ENCODE measurements at places on chromosomes 1 and 21.
A peak's percentile ranks its signal among the peaks of the same experiment; 100 is the strongest.

DNA sequence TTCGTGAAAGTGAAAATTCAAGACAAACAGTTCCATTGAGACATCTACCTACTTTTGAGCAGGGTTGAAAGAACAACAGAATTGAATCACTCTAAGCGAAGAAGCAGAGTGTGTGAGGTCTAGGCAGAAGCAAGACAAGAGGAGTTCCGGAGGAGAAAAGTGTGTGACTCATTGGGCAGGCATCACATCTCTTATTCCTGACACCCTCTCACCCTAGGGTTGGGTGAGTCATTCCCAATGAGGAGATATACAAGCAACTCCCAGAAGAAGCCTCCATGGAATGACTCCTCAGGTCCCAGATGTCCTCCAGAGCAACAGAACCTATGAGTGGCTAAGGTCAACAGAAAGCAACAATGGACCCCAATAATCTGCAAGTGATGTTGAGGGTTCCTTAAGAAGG, 138.1 kb downstream of the TPR start:
- DNase-seq = peak; percentile 27

DNA sequence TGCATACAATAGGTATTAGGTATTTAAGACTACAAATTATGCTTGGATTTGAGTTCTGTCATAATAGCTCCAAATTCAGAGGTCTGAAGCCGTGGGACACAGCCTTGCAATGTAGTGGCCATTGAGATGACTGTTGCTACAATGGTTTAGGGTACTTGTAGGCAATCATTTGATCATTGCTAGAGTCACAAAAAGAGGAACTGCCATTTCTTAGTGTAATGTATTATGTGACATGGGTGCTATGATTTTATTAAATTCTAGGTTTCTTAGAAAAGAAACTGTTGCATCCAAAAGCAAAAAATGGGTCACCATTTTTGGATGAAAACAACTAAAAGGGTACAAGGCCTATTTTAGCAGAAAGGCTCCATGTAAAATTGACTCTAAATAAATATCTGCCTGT, 129.9 kb upstream of the ZNF644 start:
- DNase-seq = no peak

DNA sequence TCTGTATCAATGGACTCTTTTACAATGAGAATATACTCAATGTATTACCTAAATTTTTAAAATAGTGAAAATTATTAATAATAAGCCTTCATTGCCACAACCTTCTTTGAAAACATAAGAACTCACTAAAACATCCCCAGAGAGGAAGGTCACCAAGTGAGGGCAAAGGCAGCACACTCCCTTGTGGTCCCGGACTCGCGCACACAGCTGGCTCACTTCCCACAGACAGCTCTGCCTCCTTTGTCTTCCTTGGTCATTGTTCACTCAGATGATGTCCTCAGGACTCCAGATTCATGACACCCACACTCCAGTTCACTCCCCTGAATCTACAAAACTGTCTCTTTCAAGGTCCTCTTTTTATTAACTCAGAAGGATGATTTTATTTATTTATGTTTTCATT, 19.2 kb upstream of the UBR4 start:
- no peak for DNase-seq

DNA sequence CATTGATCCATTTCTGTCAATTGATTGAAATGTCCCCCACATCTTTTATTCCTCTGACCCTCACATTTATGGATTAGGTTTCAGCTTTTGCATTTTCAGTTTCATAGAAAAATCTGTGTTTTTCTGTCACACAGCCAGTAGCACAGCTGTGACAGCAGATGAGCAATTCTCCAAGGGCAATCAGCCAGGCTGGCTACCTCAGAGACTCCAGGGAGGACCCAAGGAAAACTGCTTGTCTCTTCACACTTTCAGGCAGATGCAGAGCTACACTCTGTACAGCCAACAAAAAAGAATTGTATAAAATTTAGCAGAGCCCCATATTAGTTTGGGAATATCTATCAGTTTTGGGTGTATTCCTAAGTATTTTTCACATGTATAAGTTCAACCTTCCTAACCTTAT, 257.2 kb downstream of the LRRC7 start:
- no peak for DNase-seq

DNA sequence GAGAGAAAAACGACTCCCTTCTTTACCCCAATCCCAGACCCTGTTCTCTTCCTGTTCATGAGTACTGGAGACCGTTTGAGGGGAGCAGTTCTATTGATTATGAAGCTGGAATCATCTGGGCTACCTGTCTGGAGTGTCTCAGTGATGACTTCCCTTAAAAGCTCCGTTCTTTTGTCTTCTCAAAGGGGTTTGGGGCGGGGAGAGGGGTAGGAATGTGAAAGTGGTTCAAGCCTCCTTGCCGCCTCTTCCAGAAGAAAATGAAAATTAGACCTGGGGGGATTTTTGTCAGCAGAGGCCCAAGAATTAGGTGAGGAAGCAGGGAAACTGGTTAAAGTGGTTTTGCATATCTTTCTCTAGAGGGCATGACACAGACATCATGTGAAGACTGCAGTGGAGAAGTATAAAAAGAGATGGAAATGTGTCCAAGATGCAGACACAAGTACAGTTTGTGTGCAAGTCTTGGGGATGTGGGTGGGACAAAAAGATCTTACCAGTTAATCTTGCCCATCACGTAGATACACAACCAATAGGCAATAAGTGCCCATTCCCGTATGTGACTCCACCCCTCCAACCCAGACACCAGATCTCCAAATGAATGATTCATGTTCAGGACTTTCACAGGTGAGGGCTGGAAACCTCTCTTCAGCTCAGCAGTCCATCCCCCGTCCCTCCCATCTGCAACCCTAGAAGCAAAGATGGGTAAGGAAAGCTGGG, 470 bp upstream of the MTMR11 start:
- DNase-seq = peak; percentile 64

GRCh38 chr21:16372586-16372985, 642.8 kb downstream of the USP25 start:
- no peak for DNase-seq

DNA sequence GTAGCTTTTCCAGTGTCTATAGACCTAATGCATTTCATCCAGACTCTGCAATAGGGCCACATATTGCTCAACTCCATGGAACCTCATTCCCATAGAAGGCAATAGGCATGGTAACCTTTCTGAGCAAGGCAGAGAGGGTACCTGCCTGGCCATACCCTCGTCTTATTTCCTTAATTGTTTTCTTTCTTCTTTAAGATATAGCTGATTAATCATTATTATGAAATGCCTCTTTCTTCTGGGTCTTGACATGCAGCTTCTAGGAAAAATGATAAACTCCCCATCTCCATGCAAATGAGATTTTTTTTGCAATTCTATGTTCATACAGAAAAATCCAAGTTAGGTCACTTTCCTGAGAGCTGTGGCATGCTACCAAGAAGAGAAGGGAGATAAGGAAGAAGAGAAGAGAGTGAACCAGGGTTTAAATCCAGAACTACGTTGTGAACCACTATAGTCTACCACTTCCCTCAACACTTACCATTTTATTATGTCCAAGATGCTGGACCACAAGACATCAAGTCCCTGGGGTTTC, 33.0 kb upstream of the IL20 start:
- no peak for DNase-seq

GRCh38 chr1:247998811-247999210, 14.6 kb upstream of the OR2L5 start:
- DNase-seq = no peak

DNA sequence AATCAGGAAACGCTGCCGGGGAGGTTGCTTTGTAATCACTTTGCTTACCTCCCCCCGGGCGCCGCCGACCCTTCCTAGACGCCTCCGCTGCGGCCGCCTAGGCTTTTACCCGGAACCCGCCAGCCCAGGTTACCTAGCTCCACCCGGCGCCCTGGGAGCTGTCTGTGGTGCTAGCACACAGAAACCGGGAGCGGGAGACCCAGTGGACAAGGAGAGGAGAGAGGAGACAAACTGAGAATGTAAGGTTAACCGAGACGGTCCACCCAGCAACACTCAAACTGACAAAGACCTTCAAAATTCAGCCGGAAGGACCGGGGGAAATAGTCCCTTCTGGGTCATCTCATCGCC, 9.8 kb downstream of the BARHL2 start:
- no peak for DNase-seq

- peak; percentile 29 for DNase-seq
These were observed 33.5 kb upstream of the KLF17 start for GRCh38 chr1:44084998-44085675.

GRCh38 chr1:223700388-223700918, 11.9 kb upstream of the CAPN2 start:
- no peak for DNase-seq

- DNase-seq = no peak
These were observed 4.9 kb upstream of the SLX9 start for GRCh38 chr21:44934797-44935532.

DNA sequence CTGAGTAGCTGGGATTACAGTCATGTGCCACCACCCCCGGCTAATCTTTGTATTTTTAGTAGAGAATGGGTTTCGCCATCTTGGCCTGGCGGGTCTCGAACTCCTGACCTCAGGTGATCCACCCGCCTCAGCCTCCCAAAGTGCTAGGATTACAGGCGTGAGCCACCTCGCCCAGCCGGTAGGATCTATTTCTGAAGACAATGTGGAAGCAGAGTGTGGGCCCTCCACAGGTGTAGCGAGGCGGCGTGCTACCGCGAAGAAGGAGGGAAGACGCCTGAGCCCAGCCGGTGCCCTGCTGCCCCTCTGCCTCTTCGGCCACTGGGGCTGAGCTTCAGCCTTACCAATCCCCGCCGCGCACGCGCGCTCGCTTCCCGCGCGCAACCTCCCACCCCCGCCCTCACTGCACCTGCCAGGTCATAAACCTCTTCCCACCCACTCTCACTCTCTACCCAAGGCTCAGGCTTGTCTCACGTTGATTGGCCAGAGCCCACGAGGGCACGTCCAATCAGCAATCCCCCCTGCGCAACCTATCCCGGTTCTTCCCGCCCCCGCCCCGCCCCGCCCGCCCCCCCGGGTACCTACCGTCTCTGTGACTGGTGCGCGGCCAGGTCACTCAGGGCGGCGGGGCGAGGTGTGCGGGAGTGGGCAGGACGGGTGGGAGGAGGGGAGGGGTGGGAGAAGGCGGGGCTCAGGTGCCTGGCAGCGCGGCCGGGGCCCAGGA, 409 bp upstream of the HOOK1 start:
- DNase-seq = peak; percentile 20

DNA sequence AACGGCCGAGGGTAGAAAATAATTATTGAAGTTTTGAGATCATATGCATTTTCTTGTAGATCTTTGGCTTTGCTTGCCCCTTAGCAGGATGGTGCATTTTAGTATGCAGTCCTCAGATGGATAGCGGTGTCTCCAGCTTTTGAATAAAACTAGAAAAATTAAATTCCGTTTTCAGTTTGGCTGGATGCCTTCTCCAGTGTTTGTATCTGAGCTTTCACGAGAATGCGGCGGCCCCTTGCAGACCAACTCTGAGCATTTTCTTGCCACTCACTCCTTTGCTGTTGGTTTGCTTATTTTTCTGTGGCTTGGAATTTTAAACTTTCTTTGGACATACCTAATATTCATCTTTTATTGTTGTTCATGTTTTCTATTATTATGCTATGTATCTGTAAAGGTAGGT, 192.6 kb downstream of the NFIA start:
- no peak for DNase-seq

- DNase-seq = no peak
These were observed 76.4 kb downstream of the UBE4B start for GRCh38 chr1:10108948-10109708.

DNA sequence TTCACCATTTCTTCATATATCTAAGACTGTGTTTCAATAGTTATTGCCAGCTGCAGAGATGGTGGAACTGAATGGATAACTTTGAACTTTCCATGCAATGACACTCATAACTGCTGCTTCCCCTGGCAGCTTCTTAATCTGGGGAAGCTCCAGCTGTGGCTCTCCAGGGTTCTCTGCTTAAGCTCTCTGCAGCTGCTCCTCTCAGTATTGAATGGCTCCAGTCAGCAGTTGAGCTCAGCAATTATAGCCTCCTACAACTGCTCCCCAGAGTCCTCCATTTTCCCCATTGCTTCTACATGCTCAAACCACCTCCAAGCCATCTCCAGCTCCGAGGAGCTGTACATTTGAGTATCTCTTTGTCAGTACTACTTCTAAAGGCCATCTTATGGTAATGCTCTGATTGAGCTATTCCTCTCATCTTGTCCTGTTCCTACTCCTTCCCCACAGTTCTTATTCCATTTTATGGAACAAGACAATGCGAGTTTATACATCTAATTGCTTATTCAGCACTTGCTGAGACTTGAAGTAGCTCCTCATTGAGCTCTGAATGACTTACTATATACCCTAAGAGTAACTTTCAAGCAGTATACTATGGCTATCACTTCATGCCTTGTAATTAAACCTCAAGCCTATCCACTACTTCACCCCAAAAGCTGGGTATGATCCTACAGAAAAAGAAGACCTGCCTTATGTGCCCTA, 362.4 kb downstream of the NEGR1 start:
- DNase-seq = no peak

Measured in SW 1271 (cell line).